Esophagus squamous epithelium (tissue), 5 donors: ENCODE measurements at places on chromosomes 6 and 20. TPM values are rescaled to one million over a fixed set of nuclear protein-coding genes. Genes with fewer than 3 reads are reported as not detected.
A peak's percentile ranks its signal among the peaks of the same experiment; 100 is the strongest.

DNA sequence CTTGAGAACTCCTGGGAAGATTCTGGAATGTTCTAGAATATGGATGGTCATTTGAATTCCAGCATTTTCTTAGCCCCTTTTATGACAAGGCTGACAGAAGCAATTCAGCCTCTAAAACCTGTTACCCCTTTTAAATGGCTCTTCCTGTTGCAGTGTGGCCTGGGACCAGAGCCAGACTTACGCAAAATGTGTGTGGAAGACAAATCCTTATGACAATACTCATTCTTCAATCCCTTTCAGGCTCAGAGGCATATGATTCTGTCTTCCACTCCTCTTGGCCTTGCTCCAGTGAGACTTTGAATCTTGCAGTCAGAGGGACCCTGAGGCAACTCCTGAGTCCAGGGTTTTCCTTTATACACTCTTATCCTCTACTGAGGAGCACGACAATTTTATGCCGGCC, 287.0 kb downstream of the CLIC5 start:
- DNase-seq, result no peak
- H3K4me3 ChIP-seq, result no peak overlapping the region
- no peaks in the 10 kb centered on the region for H3K27me3 ChIP-seq
- H3K27ac ChIP-seq, result no peak overlapping the region
- H3K4me1 ChIP-seq, result no peaks in the 10 kb centered on the region

Gene SGK2
- total RNA-seq, result not detected

DNA sequence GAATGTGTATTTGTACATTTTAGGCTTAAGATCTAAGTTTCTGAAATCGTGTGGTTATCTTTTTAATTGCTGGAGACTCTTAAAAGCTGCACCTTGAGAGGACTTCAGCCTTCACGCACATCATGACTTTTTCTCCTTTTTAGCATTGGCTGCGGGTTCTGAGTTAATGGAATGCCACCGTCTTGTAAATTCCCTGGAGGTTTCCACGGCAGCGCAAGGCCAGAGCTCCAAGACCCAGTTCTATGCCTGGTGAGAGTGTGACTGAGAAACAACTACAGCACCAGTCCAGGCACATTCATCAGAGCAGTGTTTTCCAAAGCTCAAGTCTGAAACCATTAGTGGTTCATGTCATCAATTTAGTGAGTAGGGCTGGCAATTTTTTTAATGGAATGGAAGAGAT, 23.0 kb downstream of the PRR18 start:
- no peak for DNase-seq
- no peak overlapping the region for H3K4me3 ChIP-seq
- no peaks in the 10 kb centered on the region for H3K36me3 ChIP-seq
- no peaks in the 10 kb centered on the region for H3K4me1 ChIP-seq
- no peak overlapping the region for H3K27ac ChIP-seq

Gene GLP1R
- 0.15 TPM for total RNA-seq

Gene RTF2
- 46.4 TPM for total RNA-seq

Gene ADTRP
- 0.79 TPM for total RNA-seq

Gene AAR2
- total RNA-seq, result 16.4 TPM

Gene FAM162B
- 6.5 TPM for total RNA-seq

DNA sequence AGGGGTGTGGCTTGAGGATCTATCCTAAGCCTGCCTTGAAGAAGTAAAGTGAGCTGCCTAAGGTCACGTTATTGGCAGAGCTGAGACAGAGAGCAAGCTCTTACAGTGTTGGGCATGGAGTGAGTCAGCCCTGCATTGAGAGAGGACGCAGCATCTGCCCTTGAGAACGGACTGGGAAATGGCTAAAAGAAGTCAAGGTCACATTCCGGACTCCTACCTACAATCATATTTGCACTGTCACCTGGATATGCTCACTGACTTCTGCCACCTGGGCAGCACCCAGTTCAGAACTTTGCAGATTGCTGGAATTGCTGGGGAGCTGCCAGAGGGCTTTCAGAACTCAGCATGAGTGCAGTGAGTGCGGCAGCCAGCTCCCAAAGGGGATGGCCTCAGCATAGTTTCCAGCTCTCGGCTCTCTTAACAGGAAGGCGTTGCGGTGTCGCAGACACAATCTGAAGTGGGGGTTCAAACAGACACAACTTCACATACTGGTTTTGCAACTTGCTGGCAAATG, 199.3 kb upstream of the SGK1 start:
- DNase-seq, result no peak
- no peaks in the 10 kb centered on the region for H3K36me3 ChIP-seq
- H3K27ac ChIP-seq, result peak overlapping the region; percentile 67
- H3K4me1 ChIP-seq, result peaks cover 19% of the 10 kb centered on the region

Gene HAO1
- not detected for total RNA-seq

DNA sequence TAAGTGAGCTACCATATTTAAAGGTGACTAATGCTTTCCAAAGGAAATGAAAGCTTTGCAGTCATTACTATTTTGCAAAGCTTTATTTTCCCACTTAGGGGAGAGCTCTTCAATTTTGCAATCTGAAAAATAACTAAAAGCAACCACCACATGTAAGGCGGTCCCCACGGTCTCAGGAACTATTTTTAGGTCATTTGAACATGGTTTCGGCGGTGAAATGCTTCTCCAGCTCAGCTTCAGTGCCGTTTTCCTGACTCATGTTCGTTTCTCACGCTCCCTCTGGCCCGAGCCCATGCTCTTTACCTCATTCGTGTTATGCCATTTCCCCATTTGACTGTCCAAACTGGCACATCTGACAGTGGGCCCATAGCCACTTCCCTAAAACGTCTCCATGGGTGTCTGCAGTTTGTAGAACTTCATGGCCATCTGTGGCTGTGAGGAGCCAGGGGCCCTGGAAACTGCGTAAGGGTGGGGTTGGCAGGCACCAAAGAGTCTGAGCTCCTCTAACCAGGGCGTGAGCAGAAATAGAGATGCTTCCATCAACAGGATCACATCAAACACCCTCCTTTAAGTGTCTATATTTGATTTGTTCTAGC, 46.5 kb downstream of the ADTRP start:
- no peak overlapping the region for H3K4me3 ChIP-seq
- no peaks in the 10 kb centered on the region for H3K4me1 ChIP-seq
- no peaks in the 10 kb centered on the region for H3K36me3 ChIP-seq
- H3K27me3 ChIP-seq, result no peaks in the 10 kb centered on the region
- DNase-seq, result peak; percentile 15

- no peak for DNase-seq
- H3K36me3 ChIP-seq, result no peaks in the 10 kb centered on the region
- no peak overlapping the region for H3K27ac ChIP-seq
- H3K4me1 ChIP-seq, result peaks cover 4% of the 10 kb centered on the region
Measured at GRCh38 chr20:40670253-40670652, 18.8 kb downstream of the MAFB start.

- no peak for DNase-seq
- no peaks in the 10 kb centered on the region for H3K27me3 ChIP-seq
- H3K4me1 ChIP-seq, result no peaks in the 10 kb centered on the region
- H3K36me3 ChIP-seq, result no peaks in the 10 kb centered on the region
- no peak overlapping the region for H3K27ac ChIP-seq
- H3K4me3 ChIP-seq, result no peak overlapping the region
Measured at GRCh38 chr6:133343220-133343619, 102.1 kb downstream of the EYA4 start.

GRCh38 chr6:106037060-106037459, 49.1 kb upstream of the PRDM1 start:
- H3K27me3 ChIP-seq, result no peaks in the 10 kb centered on the region
- DNase-seq, result no peak
- no peaks in the 10 kb centered on the region for H3K36me3 ChIP-seq
- H3K27ac ChIP-seq, result no peak overlapping the region

- no peaks in the 10 kb centered on the region for H3K4me1 ChIP-seq
- no peaks in the 10 kb centered on the region for H3K36me3 ChIP-seq
- DNase-seq, result peak; percentile 29
- no peaks in the 10 kb centered on the region for H3K27me3 ChIP-seq
- no peak overlapping the region for H3K4me3 ChIP-seq
Measured at GRCh38 chr6:33344701-33345697, 27.5 kb upstream of the ZBTB22 start.

Gene GJA10
- total RNA-seq, result not detected

DNA sequence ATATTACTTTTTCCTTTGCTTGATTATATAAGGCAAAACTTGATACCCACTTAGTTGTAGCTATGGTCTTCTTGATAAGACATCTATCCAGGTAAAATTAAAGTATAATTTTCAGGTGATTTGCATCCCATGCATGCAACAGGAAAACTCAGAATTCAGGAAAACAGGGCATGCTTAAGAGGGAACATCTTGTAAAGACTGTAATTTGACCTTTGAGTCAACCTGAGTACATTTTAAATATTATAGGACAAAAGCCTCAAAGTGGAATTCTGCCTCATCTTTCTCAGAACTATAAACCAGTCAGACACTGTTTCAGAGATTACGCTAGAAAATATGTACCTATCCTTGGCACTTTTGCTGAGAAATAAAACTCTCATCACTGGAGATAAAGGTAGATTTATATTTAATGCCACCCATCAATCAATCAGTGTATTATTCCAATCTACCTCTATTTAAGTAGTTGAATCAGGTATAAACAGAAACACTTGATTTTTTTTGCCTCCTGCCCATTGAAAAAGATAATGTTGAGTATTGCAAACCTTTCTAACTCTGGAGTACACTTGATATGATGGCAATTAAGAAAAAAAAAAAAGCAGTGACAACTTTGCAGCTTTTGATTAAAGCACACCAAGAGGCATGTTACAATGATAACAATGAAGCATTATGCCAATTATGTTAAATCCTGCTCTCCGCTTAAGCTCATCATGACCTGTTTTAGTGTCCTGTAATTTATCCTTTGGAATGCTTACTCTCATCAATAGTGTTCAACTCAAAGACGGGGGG, 2.8 kb downstream of the CITED2 start:
- H3K36me3 ChIP-seq, result no peaks in the 10 kb centered on the region
- H3K27me3 ChIP-seq, result no peaks in the 10 kb centered on the region
- peaks cover 6% of the 10 kb centered on the region for H3K4me1 ChIP-seq
- no peak for DNase-seq
- peak overlapping the region; percentile 99 for H3K27ac ChIP-seq

DNA sequence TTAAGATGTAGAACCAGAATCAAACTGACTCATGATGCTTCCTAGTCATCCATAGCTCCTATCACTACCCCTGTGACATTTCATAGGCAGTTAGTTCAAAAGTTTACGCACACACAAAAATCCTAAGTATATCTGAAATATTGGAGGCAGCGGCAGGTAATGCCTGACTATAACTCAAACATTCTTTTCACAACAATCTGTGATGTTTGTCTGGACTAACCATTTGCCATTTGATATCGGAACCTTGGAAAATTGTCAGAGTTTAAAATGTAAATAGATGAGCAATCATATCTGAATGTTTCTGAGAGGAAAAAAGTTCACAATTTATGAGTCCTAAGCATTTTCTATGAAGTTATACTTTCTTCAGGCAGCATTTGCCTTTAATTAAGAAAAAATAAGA, 1078.2 kb downstream of the EPHA7 start:
- no peak for DNase-seq
- H3K4me1 ChIP-seq, result no peaks in the 10 kb centered on the region
- H3K4me3 ChIP-seq, result no peak overlapping the region

- no peaks in the 10 kb centered on the region for H3K27me3 ChIP-seq
- no peak for DNase-seq
- no peak overlapping the region for H3K27ac ChIP-seq
- H3K4me3 ChIP-seq, result no peak overlapping the region
Measured at GRCh38 chr6:88895911-88896310, 67.5 kb downstream of the RNGTT start.

Gene MMUT
- 14.4 TPM for total RNA-seq

Gene PLCB4
- 1.7 TPM for total RNA-seq

GRCh38 chr20:54636575-54636974, 161.2 kb downstream of the DOK5 start:
- H3K27me3 ChIP-seq, result no peaks in the 10 kb centered on the region
- no peak overlapping the region for H3K27ac ChIP-seq
- H3K36me3 ChIP-seq, result no peaks in the 10 kb centered on the region
- DNase-seq, result no peak
- H3K4me1 ChIP-seq, result no peaks in the 10 kb centered on the region

DNA sequence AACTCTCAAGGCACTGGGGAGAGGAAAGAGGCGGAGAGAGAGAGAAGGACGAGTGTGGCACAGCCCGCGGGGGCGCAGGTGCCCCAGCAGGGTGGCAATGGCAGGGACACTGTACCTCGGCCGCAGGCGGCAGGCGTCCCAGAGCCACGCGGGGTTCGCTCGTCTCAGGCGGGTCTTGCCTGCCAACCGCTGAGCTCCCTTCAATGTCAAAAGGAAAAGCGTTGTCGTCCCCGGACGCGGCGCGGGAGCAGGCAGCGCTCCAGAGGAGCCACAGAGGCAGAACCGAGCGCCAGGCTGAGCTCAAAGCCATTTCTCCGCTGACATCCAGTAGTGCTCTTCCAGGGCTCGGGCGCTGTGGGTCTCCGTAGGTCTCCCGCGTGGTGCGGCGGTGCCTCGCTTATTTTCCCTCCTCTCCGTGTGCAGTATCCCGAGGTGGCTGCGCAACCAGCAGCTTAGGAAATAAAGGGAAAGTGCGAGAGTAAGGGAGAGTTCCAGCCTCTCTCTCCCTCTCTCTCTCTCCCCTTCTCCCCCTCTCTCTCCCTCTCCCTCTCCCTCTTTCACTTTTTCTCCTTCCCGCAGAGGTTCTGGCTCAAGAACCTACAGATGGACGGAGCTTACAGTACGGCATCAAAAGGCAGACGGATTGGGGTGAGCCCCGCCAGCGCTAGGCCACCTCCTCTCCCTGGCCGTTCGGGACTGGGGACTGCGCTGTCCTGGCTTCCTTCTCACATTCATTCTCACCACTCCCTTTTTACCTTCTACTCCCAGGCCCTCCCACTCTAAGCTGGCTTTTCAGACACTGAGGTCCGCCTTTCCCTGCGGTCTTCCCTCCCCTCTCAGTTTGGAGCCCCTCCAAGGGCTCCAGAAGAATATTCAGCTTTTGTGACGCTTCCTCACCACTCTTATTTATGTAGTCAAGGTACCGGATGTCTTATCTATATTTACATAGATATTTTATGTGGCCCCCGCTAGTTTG, at the start of gene LAMA4:
LAMA4 (minus strand) TSS at position 727 of the 976 bp plus-strand sequence; CDS start at position 310, 417 bp downstream.
- no peaks in the 10 kb centered on the region for H3K36me3 ChIP-seq
- no peak for DNase-seq
- H3K4me1 ChIP-seq, result no peaks in the 10 kb centered on the region
- H3K4me3 ChIP-seq, result peak within 1 kb of the TSS; percentile 87
- no peaks in the 10 kb centered on the region for H3K27me3 ChIP-seq

Gene PPP1R14C
- total RNA-seq, result 27.8 TPM

DNA sequence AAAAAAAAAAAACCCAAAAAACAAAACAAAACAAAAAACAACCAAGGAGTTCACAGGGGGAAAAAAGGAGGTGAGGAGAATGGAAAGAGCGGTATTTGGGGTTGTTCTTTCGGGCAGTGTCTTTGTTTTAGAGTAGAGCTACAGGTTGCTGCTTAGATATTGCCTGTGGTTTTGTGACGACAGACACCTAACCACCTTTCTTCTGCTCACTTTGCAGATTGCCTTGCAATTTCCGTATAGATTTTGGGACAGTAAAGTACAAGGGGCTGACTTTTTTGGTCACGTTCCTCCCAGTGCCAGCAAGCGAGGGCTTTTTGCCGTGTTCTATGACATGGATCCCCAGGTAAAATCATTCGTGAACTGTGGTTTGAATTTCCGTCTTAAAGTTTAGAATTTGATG, 50.9 kb downstream of the DEK start:
- H3K4me1 ChIP-seq, result no peaks in the 10 kb centered on the region
- no peak for DNase-seq
- no peaks in the 10 kb centered on the region for H3K27me3 ChIP-seq
- H3K4me3 ChIP-seq, result no peak overlapping the region
